ENCODE measurements at places on chromosomes 12 and 14.

- DNase-seq: no peak
These were observed 147.4 kb downstream of the SLC38A4 start for GRCh38 chr12:46678426-46678825.

- DNase-seq: no peak
These were observed 185.8 kb upstream of the FKBP4 start for GRCh38 chr12:2609020-2609419.

GRCh38 chr14:54652188-54652587 is 85.3 kb downstream of the SAMD4A start:
- no peak for DNase-seq

GRCh38 chr12:121297435-121297991 is 1.0 kb upstream of the CAMKK2 start:
- DNase-seq: no peak

DNA sequence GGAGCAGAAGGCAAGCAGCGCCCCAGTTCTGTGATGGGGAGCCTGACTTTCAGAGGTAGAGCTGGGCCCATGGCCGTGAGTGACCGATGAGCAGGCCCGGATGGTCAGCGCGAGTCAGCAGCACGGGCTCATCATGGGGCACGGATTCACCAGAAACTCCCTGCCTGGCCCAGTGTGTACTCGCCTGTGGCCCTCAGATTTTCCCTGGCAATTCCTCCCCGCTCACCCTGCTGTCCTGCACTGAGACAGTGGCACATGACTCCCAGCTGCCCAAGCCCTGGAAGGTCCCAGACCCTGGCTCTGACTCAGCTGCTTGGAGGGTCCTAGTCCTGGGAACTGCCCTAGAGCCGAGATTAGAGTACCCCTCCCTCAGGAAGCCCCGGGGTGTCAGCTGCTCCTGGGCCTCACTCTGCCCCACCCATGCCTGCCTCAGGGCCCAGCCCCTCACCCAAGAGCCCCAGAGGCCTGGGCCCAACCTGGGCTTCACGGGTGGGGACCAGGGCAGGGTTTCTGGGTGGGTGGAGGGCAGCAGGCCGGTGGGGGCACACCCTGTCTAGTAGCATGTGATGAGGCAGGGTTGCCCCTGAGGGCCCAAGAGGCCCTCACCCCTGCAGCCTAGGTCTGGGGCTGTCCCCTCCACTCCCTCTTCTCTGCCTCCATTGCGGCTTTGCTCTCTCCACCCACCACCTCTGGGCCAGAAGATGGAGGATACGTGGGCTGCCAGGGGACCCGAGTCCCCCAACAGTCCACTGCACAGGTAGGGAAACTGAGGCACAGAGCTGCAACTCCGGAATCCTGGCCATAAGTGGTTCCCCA is 8.4 kb downstream of the TRMT61A start:
- DNase-seq: no peak

GRCh38 chr14:89164168-89165073 is 252.6 kb downstream of the FOXN3 start:
- no peak for DNase-seq

- DNase-seq: no peak
These were observed 68.0 kb downstream of the PTPRR start for GRCh38 chr12:70852416-70853150.

DNA sequence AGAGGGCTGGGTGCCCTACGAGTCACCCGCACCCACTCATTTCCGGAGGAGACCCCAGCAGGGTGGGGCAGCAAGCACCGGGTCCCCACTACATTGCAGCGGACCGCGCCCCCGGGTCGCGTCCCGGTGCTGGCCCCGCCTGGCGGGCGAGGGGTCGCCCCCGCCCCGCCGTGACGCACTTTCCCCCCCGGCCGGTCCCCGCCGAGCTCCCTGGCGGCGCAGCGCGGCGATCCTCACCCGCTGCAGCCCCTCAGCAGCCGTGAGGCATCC is 106.1 kb downstream of the PRICKLE1 start:
- DNase-seq: no peak

DNA sequence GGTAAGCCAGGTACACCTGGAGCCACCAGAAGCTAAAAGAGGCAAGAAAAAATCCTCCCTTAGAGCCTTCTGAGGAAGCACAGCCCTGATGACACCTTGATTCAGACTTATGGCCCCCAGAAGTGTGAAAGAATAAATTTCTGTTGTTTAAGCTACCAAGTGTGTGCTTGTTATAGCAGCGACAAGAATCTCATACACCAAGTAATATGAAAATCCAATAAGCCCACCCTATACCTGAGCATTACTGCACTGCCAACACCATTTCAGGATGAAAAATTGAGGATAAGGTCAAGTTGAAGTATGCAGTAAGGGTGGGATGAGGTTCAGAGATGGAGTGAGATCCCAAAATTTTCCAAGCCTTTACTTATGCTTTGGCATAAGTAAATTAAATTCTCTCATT is 163.6 kb upstream of the CCDC196 start:
- no peak for DNase-seq

All from esophagus muscularis mucosa (tissue), 4 donors.